ENCODE measurements at places on chromosomes 1 and 21.

- no peak for DNase-seq
These were observed 58.3 kb upstream of the DSCAM start for GRCh38 chr21:40905251-40905650.

DNA sequence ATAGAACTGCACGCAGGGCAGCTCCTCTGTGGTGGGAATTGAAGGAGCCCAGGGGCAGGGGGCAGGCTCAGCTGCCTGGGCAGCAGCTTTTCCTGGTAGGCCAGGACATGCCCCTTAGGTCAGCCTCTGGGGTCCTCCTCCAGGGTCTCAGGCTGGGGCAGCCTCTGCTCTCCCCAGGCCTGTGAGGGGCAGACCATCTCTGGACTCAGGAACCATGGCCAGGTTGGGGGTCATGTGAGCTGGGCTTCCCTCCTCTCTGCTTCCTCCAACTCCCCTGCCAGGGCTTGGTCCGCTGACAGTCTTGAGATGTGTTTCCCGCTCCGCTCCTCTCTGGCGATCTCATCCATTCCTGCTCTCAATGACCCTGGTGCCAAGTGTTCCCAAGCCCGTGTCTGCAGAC, 5.7 kb downstream of the C1orf210 start:
- no peak for DNase-seq

DNA sequence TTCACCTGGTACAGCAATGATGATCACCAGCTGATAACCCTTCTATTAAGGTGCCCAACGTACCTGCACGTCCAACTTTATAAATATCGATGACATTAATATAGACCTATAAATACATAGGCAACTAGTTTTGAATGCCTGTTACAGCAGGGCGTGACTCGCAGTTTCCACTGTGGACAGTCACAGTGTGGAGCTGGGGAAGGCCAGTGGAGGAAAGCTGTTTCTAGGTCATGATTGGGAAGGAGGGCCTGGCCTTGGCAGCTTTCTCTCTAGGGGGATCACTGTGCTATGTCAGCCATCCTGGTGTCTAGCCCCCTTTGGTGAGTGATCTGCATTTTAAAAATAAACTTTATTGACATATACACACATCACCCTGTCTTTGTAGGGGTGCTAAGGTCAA, 4.4 kb upstream of the PRDM15 start:
- DNase-seq: no peak

GRCh38 chr1:226322986-226323385, 14.0 kb upstream of the LIN9 start:
- DNase-seq: no peak

- no peak for DNase-seq
These were observed 86.1 kb downstream of the TENT5C start for GRCh38 chr1:117691942-117692341.

DNA sequence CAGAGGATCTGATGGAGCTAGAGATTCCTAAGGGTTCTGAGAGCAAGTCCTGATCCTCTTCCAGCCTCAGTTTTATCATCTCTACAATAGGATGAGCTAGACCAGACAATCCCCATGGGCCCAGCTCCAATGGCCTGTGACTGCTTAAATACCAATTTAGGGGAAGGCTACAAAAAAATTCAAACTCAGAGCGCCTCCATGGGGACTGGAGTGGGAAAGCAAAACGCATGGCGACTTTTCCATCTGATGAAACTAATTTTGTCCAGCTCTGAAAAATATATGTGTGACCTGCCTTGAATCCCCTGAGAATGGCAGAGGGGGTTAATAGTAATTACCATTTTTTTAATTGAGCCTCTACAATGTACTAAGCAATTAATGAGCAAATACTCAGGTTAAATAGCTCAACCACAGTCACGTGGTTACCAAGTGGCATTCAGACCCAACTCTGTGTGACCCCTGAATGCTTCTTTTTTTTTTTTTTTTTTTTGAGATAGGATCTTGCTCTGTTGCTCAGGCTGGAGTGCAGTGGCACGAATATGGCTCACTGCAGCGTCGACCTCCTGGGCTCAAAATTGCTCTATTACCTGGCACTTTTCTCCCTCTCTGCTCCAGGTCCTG, 8.4 kb downstream of the EXTL1 start:
- DNase-seq: no peak

GRCh38 chr1:18939398-18940302, 16.8 kb downstream of the IFFO2 start:
- no peak for DNase-seq

DNA sequence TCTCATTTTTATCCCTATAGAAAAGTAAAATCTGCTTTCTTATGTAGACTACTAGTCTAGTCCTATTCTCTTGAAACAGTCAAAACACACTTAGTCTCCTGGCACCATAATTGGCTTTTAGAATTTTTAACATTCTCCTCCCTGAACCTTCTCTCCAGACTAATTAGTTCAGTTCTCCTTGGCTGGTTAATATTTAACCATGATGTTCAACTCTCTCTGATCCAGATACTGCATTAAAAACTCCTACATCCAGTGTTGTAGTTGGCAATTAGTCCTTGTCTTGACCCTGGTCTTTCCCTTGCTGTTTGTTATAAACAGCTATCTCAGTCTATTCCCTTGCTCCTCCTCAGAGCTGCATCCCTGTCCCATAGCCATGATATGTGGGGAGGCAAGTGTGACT, 422.9 kb upstream of the BEND5 start:
- DNase-seq: no peak

DNA sequence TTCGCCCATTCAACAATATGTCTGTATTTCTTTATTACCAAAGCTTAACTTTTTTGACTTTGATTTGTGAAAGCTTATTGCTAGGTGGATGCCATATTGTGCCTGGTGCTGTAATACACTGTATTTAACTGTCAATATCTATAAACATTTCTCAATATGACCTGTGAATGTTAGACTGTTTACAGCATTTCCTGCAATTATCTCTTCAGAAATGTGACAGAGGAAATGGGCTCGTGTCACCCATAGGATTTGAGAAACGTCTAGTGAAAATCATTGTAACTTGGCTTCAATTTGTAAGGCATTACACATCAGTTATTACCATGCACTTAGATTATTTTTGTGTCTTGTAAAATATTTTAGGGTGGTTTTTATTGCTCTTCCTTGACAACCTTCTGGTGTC, 237.8 kb upstream of the ADGRL2 start:
- DNase-seq: no peak

DNA sequence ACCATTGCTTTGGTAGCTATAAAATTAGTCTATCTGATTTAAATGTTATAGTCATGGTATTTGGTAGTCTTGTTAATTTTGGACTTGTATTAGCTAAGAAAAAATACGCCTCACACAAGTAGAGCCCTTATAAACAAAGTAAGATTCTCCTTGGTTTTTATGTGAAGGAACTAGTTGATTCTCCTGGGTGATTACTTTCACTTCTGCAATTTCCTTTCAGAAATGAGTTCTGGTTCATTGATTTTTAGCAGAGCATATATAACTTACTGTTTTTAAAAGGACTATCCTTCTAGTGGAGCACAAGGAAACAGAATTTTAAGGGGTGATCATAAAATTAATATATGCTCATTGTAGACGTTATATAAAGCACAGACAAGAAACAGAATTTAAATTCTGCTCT, 120.1 kb downstream of the BACH1 start:
- DNase-seq: no peak

DNA sequence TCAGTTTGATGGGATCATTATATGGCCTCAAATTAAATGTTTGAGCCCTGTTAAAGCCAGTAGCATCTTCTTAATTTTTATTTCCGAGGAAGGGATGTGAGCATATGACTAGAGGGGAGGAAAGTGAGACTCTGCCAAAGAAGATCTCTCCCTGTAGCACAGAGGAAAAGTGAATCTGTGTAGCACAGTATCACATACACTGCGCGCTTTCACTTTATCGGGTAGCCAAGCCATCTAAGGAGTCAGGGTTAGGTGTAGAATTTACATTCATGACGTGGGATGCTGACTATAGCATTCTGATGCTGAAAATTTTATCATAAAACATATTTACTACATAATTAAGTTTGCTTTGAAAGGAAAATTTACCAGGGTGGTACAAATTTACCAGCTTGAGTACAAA, 24.0 kb downstream of the LRRC8D start:
- DNase-seq: no peak

GRCh38 chr1:158179301-158180041, 1.2 kb upstream of the CD1D start:
- no peak for DNase-seq

GRCh38 chr1:64483731-64484414, 13.9 kb downstream of the CACHD1 start:
- no peak for DNase-seq

DNA sequence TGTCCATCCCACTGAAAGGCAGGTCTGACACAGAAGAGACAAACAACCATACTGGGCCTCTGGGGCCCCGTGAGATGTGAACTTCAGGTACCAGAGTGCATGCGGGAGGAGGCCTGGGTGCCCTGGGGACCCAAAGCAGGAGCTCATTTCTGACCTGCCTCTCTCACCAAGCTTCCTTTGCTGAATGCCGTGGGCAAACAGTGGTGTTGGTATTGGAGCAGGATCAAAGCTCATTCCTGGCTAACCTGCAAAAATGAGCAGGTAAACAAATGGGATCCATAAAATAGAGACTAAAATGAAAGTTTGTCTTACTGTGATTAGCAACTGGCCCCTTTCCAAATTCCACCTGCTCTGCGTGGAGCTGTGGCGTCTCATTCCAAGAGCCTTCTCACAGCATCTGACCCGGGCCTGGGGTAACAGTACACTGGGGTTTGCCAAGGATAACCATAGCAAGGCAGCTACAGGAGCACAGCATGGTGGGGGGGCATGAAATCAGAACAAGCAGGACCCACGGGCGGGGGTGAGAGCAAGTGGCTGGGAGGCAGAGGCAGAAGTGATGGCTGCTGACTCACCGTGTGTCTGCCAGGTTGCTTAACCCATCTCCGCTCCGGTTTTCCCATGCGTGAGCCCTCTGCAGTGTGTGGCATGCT, 103.6 kb downstream of the KIF26B start:
- no peak for DNase-seq

DNA sequence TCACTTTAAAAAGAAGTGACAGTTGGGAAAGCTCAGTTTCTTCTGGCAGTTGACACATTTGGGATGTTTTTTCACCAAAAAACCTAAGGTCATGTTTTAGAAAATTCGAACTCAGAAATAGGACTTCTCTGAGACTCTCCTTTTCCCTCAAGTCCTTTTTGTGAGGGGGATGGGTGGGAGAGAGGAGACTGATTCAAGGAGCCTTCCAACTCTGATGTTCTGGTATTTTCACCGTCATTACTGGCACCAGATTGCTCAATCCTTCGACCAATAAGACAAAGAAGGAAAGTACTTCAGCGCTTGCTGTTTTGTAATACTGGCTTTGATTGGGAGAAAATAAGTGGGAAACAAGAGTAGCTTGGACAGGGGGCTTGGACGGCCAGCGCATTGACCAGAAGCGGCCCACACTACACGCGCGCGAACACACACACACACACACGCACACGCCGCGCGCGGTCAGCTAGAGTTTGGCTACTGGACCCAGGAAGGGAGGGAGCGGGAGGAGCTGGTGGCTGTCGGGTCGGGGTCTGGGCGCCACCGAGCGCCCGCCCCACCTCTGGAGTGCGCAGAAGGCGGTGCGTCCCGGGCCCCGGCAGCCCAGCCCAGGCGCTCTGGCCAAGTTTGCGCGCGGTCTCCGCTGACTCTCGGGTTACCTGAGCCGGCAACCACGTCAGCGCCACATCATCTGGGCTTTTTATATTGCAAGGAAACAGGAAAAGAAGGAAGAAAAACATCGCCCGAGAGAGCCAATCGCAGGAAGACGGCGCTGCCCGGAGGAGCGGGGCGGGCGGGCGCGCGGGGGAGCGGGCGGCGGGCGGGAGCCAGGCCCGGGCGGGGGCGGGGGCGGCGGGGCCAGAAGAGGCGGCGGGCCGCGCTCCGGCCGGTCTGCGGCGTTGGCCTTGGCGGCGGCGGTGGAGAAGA, at the start of gene KCNK1:
KCNK1 (plus strand) TSS at position 855 of the 921 bp plus-strand sequence; CDS start at position 921, 66 bp downstream.
- no peak for DNase-seq

- DNase-seq: no peak
These were observed 291.9 kb upstream of the NR5A2 start for GRCh38 chr1:199735660-199736059.

GRCh38 chr1:11925938-11926292, 312 bp downstream of the KIAA2013 start:
- DNase-seq: no peak

GRCh38 chr21:35855484-35855883, 204.8 kb downstream of the SETD4 start:
- DNase-seq: no peak

DNA sequence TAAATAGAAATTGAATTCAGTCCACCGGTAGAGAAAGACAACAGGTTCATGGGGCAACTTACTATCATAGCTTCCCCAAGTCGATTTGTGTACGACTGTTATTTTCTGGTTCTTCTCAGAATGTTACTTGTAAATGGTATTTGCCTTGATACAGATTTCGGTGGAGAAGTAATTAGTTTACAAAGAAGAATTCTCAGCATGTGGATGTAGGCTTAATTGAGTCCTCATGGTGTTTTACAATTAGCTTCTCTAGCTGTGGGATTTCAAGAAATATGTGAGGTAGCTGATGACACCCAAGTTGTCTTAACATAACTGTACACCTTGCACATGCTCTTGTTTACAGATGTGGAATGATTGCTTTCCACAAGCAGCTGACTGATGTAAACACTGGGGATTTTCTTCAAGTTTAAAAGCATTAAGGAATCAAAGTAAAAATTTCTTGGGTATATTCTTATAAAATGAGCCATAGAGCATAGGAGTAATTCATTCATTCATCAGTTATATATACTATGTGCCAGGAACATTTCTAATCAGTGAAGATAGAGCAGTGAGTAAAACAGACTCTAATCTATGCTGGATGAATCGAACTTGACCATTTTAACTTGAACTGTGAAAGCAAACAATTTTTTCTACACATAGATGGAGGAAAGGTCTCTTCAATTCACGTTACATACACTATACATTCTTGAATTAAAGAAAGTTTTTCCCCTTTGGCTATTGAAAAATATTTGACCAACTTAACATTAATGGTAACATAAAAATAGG, 1.4 kb downstream of the MACO1 start:
- no peak for DNase-seq

- DNase-seq: no peak
These were observed 14.8 kb downstream of the NENF start for GRCh38 chr1:212447478-212447877.

DNA sequence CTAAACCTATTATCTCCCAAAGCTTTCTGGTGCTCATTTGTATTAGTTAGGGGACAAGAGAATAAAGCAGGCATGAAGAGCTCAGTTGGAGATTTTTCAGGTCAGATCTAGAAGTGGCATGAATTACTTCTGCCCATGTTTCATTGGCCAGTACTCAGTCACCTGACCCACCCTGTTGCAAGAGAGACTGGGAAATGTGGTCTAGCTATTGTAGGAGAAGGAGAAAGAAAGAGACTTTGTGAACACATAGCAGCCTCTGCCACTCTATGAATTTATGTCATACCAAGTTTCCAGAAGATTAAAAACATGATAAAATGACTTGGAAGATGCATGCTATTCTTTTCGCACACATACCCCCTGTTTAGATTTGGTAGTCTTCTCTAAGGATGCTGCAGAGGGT, 302.3 kb upstream of the RUNX1 start:
- no peak for DNase-seq
